D341Med (cell line): ENCODE measurements at places on chromosomes 2 and 18.
A peak's percentile ranks its signal among the peaks of the same experiment; 100 is the strongest.

DNA sequence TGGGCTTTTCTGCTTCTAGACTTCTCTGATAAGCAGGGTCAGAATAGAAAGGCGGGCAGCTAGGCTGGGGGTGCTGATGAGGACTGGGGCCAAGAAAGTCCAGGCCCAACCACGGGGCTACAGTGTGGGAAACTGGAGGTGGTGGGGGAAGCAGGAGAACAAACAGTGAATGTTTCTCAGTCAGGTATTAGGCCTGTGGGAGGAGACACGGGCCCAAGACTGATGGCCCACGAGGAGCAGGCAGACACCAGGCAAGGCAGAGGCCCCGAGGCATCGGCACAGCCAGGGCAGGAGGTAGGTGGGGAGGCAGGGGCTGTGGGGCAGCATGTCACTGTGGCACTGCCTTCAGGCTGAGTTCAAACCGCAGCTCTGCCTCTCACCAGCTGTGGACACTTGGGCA, 40.7 kb downstream of the KCNIP3 start:
- DNase-seq = no peak

GRCh38 chr2:69742322-69742952, 503 bp downstream of the ANXA4 start:
- DNase-seq = no peak

GRCh38 chr18:63257453-63257852, 62.1 kb downstream of the BCL2 start:
- no peak for DNase-seq

- DNase-seq = no peak
Observed at GRCh38 chr18:26685438-26686157, 137.2 kb upstream of the KCTD1 start.

- DNase-seq = no peak
Observed at GRCh38 chr2:218383892-218384519, 1.9 kb downstream of the SLC11A1 start.

DNA sequence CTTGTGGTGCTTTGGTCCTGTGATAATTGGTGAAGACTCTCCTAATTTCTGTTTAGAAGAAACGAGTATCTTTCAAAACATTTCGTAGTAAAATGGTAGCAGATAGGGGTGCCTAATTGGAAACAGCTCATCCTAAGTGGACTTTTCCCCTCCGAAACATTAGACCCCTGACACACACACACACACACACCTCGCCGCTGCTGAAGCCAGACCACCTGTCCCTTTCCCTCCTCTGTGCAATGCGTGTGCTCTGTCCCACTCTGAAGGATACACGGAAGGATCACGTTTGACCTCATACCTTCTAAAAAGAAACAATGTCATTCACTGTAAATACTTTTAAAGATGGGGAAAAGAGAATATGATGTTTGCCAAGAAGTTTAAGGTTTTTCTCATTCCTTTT, 36.2 kb upstream of the TMEM87B start:
- DNase-seq = no peak

GRCh38 chr18:11293794-11294193, 144.4 kb upstream of the PIEZO2 start:
- no peak for DNase-seq

- DNase-seq = no peak
Observed at GRCh38 chr2:24986372-24986771, 14.6 kb upstream of the DNAJC27 start.

GRCh38 chr2:216807857-216808272, 52.0 kb downstream of the TNP1 start:
- DNase-seq = no peak

DNA sequence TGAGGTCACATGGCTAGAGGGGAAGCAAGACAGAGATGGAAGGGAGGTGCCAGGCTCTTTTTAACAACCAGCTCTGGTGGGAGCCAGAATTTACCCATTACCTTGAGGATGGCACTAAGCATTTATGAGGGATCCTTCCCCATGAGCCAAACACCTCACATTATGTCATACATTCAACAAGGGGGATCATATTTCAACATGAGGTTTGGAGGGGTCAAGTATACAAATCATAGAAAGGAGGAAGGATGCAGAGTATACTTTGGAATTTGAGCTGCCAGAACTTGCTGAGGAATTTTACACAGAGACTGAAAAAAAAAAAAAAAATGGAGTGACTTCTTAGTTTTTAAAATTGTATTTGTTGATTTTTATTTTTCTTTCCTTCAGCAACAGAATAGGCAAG, 891.4 kb downstream of the CCDC85A start:
- no peak for DNase-seq

GRCh38 chr2:237449193-237449881, 35.4 kb upstream of the COL6A3 start:
- DNase-seq = no peak

- peak; percentile 59 for DNase-seq
Observed at GRCh38 chr2:41853427-41854191, 194.2 kb upstream of the PKDCC start.

- no peak for DNase-seq
Observed at GRCh38 chr2:216344206-216344949, 27.9 kb downstream of the MARCHF4 start.

GRCh38 chr18:44935455-44935854, 254.8 kb downstream of the SETBP1 start:
- DNase-seq = no peak

DNA sequence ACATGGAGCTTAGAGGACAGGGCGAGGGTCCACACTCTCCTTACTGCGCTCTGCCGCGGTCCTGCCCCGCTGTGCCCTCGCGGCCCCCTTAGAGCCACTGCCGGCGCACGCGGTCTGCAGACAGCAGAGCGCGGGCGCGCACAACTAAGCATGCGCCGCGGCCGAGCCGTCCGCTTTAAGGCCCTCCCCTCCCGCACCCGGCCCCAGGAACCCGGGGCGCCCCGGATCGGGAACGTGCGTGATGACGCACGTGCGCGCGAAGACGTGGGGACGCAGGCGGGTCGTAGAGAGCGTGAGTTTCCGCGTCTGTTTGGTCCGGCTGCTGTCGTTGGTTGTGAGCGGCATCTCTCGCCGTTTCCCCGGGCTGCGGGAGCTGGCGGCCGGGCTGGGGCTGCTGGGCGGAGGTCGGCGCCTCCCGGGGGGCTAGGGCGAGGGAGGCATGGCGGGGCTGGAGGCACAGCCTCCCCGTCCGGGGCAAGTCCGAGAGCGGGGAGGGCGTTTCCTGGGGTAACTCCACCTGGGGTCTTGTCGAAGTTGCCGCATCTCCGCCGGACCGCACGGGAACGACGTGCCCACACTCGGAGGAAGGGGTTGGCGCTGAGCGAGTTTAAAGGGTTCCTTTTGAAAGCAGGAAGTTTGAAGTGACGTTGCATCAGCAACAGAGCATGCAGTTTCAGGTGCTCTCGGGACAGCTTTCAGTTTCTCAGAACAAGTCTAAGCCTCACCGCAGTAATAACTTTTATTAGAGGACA, at the start of gene RHBDD1:
RHBDD1 (plus strand) TSS at position 259 of the 752 bp plus-strand sequence. CDS start 28,640 bp downstream, outside the sequence.
- DNase-seq = peak; percentile 97

DNA sequence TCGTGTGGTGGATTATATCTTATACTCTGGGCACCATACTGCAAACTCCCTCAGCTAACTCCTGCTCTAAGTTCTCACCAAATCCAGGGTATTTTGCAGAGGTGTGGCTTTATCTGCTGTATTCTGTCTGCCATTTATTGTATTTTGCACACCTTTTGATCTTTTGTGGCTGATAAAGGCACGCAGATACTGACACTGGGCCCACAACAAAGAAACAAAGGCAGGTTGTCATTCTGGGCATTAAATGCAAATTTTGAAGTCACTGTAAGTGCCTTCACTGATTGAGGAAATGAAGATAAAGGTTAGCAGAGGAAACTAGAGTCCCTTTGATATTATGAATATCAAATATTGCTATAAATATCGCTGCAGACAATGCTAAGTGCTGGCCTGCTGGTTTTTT, 265.8 kb upstream of the MEIS1 start:
- DNase-seq = no peak

DNA sequence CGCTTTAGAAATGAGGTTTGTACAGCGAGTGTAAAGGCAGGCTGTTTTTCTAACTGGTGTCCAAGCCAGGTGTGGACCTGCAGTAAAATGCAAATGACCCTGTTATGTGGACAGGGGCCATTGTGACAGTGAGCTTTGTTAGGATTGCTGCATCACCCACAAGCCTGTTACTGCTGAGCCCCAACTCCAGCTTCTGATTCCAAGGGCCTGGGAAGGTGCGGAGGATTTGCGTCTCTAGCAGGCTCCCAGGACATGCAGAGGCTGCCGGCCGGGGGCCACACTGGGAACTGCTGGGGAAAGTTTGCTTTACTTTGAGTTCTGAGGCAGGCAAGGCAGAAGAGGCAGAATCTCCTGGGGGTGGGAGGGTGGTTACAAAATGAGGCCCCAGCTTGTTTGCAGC, 164.1 kb downstream of the GLI2 start:
- DNase-seq = no peak

DNA sequence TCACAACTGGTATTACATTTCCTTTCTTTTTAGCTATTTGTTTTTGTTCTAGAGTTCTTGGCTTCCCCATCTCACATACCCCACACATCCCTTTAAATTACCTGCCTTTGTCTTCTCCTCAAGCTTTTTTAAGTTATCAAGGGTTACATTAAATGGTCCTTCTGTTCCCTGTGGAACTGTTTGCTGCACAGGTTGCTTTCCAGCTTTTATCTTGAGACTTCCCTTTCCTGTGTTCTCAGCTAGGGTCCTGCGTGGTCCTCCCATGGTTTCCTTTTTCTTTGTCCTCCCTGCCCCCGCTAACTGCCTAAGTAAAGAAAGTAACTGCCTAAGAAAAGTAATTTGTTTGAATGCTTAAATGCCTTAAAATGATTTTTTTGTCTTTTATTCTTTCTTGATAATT, 66.8 kb downstream of the EPB41L5 start:
- DNase-seq = no peak

DNA sequence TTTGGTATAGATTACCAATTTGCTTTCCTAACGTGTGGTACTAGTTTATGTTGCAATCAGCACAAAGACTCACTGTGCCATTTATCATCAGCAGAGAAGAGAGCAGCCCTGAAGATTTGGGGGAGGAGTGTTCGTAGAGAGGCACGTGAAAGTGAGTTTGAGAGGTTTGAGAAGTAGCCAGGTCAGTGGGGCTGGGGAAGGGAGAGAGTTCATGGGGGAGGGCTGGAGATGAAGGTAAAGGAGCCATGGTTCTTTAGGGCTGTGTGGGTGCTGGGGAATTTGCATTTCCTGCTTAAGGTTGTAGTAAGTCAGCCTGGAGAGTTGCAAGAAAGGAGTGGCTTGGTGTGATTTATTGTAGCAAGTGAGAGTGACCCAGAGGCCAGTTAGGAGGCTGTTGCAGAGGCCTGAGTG, 172.1 kb downstream of the NEDD4L start:
- DNase-seq = no peak

DNA sequence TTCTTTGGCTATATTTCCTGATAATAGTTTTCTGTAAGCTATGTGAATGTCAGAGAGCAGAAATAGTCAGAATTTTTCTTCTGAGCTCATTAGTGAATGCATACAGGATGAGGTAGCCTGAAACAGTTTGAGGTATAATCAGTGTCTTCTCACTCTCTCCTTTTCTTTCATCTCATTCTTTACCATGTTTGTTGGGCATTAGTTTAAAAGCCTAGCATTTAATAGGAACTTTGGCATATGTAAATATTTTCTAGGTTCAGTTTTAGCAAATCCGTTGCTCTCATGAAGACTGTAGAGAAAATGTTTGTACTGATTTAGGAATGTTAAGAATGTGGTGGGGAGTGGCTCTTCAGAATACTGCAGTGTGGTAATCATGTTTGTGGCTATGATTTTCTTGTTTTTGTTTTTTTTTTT, 119.4 kb downstream of the PARD3B start:
- DNase-seq = no peak

DNA sequence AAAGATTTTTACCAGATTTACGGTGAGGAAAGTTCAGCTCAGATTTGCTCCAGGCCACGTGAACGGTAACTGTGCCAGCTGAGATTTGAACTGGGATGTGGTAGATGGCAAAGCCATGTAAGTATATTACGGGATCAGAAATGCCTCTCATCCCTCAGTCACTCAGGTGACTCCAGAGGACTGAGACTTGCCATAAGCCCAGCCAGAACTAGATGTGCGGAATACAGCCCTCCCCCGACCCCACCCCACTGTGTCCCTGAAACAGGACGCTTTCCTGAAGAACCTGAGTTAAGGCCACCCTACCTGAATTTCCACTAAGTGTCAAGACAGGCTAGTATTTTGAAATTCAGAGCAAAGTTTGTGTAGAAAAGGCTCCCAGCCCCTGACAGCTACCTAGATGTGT, 1.3 kb upstream of the FHL2 start:
- DNase-seq = no peak

GRCh38 chr2:37676274-37676673, 4.8 kb upstream of the CDC42EP3 start:
- DNase-seq = no peak

- DNase-seq = peak; percentile 49
Observed at GRCh38 chr2:225668606-225669266, 269.2 kb downstream of the NYAP2 start.

- no peak for DNase-seq
Observed at GRCh38 chr2:102478686-102479470, 5.9 kb downstream of the SLC9A4 start.

DNA sequence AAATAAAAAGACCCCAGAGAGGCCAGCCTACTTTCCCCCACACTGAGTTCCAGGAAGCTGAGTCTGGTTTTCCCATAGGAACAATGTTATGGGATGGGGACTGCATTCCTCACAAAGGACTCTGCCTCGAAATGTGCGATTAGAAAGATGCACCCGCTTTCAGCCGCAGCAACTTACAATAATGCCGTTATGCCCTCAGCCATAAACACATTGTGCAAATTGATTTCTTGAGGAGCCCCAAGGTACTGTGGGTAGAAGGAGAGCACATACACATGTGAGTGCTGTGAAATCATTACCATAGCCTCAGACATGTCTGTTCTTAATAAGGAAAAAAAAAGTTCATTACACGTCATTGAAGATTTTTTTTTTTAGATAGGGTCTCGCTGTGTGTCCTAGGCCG, 64.7 kb downstream of the AGAP1 start:
- no peak for DNase-seq

GRCh38 chr2:47666332-47666731, 116.6 kb upstream of the MSH6 start:
- DNase-seq = no peak

GRCh38 chr2:137467246-137467862, 496.9 kb upstream of the HNMT start:
- peak; percentile 61 for DNase-seq

- no peak for DNase-seq
Observed at GRCh38 chr18:54967786-54968185, 8.5 kb upstream of the CCDC68 start.

- DNase-seq = no peak
Observed at GRCh38 chr18:79321625-79322405, 73.9 kb upstream of the NFATC1 start.

DNA sequence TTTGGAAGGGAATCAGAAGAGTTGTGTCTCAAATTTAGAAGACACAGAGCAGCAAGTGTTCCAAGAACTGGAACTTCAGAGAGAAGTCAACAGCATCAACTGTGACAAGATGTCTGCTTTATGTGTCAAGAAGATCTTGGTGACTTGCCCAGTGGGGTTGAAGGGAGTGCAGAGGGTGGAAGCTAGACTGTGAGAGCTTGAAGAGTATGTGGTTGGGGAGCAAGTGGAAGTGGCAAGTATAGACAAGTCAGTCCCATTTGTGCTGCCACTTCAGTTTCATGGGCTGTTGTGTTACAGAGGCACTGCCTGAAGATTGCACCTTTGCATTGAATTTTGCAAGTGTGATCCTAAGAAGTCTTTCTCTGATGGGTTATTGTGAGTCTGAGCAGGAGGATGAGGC, 68.7 kb upstream of the MC2R start:
- no peak for DNase-seq

- no peak for DNase-seq
Observed at GRCh38 chr2:144414324-144414845, 105.5 kb downstream of the ZEB2 start.

- DNase-seq = no peak
Observed at GRCh38 chr2:45543257-45543656, 67.8 kb downstream of the SRBD1 start.
